Esophagus mucosa (tissue), 1 donor: ENCODE measurements at places on chromosomes 11 and 22. TPM values are rescaled to one million over a fixed set of nuclear protein-coding genes. Genes with fewer than 3 reads are reported as not detected.
A peak's percentile ranks its signal among the peaks of the same experiment; 100 is the strongest.

The APOA4 gene
- total RNA-seq, result not detected

DNA sequence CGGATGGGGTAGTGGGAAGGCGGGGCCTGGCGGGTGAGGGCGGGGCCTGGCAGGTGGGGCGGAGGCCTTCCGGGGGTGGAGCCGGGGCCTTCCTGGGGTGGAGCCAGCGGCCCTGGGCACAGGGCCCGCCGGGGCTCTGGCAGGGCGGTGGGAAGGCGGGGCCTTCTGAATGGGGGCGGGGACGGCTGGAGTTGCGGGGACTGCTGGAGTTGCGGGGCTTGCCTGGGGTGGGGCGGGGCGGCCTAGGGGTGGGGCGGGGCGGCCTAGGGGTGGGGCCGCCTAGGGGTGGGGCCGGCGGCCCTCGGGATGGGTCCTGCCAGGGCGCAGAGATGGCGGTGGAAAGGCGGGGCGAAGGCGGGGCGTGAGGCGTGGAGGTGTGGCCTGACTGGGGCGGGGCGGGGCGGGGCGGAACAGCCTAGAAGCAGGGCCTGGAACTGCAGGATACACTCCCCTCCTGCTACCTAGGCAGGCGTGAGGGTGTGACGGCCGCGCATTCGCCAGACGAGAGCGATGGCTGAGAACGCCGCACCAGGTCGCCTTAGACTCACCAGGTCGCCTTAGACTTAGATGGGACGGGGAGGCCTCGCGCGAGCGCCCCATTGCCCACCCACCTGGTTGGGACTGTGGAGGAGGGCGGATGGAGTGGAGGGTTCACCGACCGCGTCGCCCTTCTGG, 19.3 kb downstream of the RRP7A start:
- peak; percentile 93 for ATAC-seq

DNA sequence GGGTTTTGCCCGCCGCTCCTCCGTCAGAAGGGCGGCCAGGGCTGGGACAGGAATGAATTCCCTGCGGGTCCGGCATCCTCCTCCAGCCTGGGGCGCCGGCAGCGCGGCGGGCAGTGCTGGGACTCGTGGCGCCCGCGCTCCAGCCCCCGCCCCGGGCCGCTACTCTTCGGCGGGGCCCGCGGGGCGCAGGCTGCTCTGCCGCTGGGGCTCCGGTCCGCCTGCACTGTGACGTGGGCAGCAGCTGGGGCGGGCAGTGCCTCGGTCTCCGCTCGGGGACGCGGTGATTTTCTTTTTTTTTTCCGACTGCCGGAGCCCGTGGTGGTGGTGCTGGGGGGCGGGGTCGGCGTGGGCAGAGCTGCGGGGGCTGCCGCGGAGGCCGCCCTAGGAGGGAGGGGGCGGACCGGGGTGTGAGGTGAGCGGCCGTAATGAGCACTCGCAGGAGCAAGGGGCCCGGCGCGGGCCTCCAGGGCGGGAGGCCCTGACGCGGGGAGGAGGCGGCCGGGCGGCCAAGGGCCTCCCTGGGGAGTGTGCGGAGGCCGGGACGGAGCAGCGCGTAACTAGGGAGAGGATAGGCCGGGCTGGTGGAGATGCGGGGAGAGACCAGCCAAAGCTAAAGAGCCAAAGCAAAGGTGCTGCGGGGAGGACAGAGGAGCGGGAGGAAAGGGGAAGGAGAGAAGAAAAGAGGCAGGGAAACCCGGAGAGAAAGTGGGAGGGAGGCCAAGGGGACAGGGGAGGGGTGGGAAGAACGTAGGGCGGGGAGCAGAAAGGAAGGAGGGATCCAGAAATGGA, 73.3 kb upstream of the ZBED5 start:
- ATAC-seq, result peak; percentile 56

The MMP13 gene
- not detected for total RNA-seq

The CCDC73 gene
- 0.40 TPM for total RNA-seq

The FJX1 gene
- total RNA-seq, result 5.6 TPM

- peak; percentile 42 for ATAC-seq
Measured at GRCh38 chr11:10605941-10606381, 37.5 kb upstream of the LYVE1 start.

The OR2AT4 gene
- not detected for total RNA-seq

The ACTN3 gene
- total RNA-seq, result 0.44 TPM

DNA sequence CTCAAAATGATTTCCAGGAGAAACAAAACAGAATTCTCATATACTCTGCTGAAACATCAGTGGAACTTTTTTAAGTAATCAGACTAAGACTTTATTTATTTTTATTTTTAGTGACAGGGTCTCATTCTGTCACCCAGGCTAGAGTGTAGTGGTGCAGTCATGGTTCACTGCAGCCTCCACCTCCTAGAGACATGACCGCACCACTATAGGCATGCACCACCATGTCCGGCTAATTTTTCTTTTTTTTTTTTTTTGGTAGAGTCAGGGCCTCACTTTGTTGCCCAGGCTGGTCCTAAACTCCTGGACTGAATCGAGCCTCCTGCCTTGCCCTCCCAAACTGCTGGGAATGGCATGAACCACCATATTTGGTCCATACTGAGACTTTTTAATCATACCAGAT, 42.9 kb downstream of the PRDM10 start:
- ATAC-seq, result no peak

GRCh38 chr11:44564670-44565210, 723 bp upstream of the CD82 start:
- peak; percentile 75 for ATAC-seq

The ACRV1 gene
- not detected for total RNA-seq

The HORMAD2 gene
- total RNA-seq, result not detected

The MFRP gene
- total RNA-seq, result not detected

DNA sequence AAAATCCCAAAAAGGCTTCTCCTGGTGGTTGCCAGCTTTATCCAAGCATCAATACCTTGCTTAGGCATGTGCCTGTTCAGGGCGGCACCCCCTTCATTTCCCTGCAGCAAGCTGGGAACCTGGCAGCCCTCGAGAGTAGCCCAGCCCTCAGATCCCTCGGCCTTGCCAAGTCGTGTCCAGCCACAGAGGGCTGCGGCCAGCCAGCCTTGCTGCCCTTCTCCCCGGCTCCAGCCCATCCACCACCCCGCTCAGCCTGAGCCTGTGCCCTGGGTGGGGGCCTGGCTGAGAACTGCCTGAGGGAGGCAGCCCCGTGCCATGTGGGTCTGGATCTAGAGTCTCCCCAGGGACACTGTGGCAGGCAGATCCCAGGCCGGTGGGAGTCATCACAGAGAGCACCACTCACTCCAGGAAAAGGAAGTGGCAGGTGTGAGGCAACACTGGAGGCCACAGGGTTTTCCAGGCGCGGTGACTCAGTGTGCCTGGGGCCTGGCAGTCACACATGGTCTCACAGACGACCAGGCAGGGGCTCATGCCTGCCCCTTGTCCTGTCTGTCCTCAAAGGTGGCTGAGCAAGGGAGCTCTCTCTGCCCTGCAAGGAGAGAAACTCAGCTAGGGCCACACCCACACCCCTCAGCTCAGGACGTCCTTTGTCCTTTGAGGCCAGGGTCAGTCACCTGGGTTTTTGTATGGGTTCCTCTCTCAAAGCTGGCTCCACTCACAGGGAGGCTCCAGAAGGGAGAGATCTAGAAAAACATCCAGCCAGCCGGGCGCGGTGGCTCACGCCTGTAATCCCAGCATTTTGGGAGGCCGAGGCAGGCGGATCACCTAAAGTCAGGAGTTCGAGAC, 12.2 kb upstream of the CDC42BPG start:
- peak; percentile 82 for ATAC-seq

DNA sequence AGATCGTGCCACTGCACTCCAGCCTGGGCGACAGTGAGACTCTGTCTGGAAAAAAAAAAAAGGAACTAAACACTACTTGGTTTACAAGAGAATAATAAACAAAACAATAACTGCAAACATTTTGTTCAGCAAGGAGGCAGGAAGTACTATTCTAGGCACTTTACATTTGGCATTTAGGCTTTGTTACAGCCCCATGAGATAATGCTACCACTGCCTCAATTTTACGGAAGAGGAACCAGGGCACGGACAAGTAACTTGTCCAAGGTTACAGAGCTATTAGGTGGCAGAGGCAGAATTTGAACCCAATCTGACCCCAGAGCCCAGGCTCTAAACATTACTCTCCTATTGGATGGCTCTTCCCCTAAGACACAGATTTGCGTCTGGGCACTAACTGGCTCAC, 108.7 kb upstream of the AKIP1 start:
- no peak for ATAC-seq

DNA sequence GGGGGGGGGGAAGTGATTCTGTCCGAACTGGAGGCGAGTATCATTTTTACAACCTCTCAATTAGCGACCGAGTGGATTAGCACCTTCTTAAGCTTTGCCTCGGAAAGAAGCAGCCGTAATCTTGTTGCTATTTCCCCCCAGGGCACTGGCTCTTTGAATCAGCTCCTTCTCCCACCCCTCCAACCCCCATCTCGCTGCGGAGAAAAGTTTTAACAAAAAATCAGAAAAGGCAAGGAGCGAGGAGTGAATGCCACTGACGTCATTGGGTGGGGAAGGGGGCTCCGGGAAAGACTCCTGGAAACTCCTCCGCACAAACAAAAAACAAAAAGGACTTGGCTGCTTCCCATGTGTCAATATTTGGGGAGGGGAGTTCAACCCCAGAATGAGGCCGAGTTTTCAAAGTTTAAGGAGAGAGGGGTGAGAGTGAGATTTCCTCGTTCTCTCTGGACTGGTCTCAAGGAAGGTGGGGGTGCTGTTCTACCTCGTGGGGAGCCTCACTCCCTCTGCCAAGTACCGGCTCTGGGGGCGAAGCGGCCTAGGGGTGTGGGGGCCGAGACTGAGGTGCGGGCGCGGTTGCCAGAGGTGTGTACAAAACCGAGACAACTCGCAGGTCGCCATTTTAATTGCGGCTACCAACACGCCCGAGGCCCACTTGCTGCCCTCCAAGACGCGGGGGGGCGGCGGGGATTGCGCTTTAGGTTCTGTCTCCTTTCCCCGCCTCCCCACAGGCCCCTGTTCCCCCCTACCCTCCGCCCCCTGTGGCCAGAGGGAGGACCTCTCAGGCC, 2.5 kb upstream of the PAX6 start:
- no peak for ATAC-seq

DNA sequence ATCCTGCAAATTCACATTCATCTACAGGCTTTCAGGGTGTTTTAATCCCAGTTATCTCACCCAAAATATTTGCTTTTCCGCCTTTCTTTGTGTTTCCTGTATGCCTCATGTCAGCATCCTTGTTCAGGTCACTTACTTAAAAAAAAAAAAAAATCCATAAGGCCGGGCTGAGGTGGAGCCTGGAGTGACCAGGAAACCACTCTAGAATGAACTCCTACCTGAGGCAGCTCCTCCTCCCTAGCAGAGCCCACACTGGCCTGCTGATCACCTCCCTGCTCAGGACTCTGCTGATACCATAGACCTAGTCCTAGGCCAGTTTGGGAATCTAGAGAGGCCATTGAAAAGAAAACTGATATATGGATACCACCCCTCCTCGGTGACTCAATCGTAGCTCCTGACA, 8.7 kb upstream of the DGAT2 start:
- no peak for ATAC-seq

DNA sequence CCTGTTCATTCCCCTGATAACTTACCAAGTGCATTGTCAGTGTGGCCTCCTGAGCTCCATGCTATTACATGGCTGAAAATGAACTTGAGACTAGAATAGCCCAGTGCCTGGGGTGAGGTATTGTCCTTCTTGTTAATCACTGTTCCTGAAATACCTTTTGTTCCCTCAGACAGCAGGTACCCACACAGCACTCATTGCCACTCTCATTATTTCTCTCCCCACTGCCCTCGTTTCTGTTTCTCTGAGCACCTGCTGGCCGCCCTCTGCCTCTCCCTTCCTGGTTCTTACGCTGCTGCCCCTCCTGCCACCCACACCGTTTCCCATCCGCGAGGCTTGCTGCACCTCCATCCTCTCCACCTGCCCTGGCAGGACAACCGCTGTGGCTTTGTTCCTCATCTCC, 36.9 kb upstream of the RAB1B start:
- no peak for ATAC-seq

- no peak for ATAC-seq
Measured at GRCh38 chr11:115580416-115580815, 76.2 kb upstream of the CADM1 start.

GRCh38 chr11:121237686-121238658, 54.6 kb upstream of the SC5D start:
- ATAC-seq, result no peak

DNA sequence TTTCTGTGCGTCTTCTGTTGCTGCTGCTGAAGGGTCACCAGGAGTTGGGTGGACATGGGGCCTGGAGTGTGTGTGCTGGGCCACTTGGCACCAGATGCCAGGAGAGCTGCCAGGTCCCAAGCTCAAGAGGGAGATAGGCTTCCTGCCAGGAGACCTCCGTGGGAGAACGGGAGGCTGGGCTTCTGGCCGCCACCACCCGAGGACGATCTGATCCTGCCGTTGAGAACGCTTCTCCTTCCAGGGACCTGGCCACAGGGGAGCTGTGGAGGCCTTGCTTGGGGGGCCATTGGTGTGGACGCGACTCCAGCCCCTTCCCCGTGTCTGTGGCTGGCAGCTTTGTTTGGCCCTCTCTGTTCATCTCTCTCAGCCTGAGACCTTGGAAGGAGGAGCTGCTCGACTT, 2.4 kb downstream of the BRSK2 start:
- ATAC-seq, result no peak

The DDTL gene
- 1.7 TPM for total RNA-seq

The P2RX6 gene
- 0.64 TPM for total RNA-seq

- ATAC-seq, result peak; percentile 14
Measured at GRCh38 chr22:24233235-24233634, 11.6 kb downstream of the GGT5 start.

The CDHR5 gene
- total RNA-seq, result not detected

- ATAC-seq, result no peak
Measured at GRCh38 chr11:85021058-85021457, 606.1 kb downstream of the DLG2 start.

The KRTAP5-2 gene
- total RNA-seq, result not detected

The SYT7 gene
- 3.6 TPM for total RNA-seq

The SYNGR1 gene
- 23.0 TPM for total RNA-seq

- ATAC-seq, result no peak
Measured at GRCh38 chr11:11451501-11452005, 98.5 kb upstream of the CSNK2A3 start.

The KCNC1 gene
- total RNA-seq, result not detected

DNA sequence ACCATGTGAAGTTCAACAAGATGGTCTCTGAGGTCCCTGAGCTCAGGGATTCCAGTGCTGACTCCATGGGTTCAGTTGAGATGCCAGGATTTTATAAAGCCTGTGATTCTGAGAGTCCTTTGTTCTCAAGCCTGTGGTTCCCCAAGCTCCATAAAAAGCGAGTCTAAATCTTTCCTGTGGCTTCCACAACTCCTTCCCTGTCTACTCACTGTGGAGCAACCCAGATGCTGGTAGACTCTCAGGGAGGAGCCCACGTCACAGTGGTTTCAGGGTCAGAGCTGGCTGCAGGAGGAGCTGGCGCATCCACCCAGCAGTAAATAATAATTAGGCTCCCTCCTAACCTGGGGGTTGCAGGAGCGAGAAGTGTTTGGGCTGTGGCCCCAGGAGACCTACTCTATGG, 2.0 kb upstream of the RELT start:
- no peak for ATAC-seq

The CLMP gene
- 3.7 TPM for total RNA-seq
